H9 (cell line): ENCODE measurements at places on chromosomes 1 and 21.
A peak's percentile ranks its signal among the peaks of the same experiment; 100 is the strongest.

- DNase-seq: peak; percentile 48
These were observed 52.1 kb downstream of the OBSCN start for GRCh38 chr1:228259951-228260350.

DNA sequence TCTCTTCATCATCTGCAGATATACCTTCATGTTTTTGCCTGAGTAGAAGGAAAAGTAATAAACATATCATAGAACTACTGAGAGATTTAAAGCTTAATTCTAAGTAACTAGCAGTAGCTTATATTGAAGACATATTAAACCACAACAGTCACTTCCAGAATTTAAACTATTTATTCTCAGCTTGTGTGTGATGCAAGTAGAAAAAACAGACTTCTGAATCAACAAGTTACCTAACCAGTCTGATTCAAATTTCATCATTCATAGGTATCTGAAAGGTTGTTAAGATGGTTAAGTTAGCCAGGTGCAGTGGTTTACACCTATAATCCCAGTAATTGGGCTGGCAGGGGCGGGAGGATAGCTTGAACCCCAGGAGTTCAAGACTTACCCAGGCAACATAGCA is 41.9 kb downstream of the SPAG17 start:
- DNase-seq: no peak

DNA sequence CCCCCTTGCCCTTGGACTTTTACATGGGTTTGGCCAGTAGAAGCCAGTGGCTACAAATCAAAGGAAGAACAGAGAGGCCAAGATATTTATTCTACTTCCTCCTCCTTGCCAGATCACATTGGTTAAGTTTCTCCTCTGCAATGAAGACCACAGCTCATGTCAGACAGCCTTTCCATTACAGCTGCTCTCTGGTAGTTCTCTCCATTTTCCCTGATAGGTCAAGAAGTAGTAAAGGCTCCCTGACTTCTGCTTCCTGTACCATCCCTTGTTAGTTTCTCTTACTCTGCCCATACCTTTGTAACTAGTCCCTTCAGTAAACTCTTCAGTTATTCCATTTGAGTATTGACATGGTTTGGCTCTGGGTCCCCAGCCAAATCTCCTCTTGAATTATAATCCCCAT is 27.8 kb downstream of the NME7 start:
- no peak for DNase-seq

DNA sequence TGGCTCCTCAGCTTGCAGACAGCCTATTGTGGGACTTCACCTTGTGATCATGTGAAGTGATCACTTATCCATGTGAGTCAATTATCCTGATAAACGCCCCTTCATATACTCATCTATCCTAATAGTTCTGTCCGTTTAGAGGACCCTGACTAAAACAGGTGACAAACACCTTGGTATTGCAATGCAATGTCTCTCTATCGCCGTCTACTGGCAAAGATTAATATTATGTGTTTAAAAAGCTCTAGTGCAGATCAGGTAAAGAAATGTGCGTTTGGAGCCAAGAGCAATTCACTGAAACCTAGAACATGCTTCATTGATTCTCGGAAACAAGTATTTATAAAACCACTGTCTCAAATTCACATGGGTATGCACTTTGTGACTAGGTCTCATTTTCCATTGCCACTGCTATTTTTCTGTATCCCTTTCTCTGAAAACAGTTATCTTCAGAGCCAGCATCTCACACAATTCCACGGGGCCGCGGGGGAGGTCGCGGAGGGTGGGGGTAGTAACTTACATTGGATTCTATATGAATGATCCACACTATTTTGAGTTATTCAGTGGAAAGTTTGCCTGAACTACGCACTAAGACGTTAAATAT is 554.6 kb upstream of the NCAM2 start:
- DNase-seq: no peak

- DNase-seq: peak; percentile 84
These were observed 3.4 kb upstream of the AHDC1 start for GRCh38 chr1:27607239-27607804.

DNA sequence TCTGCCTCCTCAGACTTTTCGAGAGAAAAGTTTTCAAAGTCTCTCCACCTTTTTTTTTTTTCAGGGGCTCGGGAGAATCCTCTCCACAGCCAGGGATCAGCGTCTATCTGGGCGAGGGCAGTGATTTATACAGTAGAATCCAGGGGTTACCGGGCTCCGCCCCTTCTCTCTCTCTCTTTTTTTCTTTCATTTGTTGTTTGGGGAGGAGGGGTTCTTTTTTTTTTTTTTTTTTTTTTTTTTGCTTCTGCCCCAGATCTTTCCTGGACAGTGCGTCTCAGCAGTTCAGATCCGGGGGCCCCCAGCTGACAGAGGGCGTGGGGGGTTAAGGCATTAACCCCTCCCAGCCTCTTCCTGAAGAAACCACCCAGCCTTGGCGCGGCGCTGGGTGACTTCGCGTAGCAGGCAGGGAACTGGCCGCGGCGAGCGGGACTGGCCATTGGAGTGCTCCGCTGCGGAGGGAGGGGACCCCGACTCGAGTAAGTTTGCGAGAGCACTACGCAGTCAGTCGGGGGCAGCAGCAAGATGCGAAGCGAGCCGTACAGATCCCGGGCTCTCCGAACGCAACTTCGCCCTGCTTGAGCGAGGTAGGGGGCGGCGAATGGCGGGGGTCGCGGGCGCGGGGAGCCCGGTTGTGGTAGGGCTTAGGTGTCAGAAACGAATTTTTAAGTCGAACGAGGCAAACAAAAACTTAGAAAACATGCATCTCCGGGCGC is at the start of gene S1PR1:
Gene S1PR1, plus strand, starts transcription at position 504 of the 713 bp plus-strand sequence. CDS start 1,966 bp downstream, outside the sequence.
- DNase-seq: peak; percentile 82

GRCh38 chr1:235515844-235516512 is 11.7 kb upstream of the B3GALNT2 start:
- no peak for DNase-seq

GRCh38 chr1:25786887-25787759 is 12.9 kb upstream of the SELENON start:
- no peak for DNase-seq

DNA sequence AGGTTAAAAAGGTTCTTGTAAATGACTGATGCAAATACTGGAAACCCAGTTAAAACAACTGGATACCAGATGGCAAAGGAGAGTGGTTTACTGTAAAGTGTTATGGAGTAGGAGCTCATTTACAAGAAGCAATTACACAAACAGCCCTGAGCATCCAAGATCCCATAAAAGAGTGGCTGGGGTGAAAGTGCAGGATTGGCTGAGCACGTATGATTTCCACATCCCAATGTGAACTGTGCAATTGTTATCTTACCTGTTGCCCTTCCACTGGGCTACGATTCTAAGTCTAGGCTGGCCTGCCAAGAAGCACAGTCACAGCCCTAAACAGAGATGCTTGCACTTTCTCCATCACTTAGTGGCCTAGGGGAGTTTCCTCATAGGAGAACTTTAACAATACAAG is 277.6 kb upstream of the RUNX1 start:
- DNase-seq: no peak

DNA sequence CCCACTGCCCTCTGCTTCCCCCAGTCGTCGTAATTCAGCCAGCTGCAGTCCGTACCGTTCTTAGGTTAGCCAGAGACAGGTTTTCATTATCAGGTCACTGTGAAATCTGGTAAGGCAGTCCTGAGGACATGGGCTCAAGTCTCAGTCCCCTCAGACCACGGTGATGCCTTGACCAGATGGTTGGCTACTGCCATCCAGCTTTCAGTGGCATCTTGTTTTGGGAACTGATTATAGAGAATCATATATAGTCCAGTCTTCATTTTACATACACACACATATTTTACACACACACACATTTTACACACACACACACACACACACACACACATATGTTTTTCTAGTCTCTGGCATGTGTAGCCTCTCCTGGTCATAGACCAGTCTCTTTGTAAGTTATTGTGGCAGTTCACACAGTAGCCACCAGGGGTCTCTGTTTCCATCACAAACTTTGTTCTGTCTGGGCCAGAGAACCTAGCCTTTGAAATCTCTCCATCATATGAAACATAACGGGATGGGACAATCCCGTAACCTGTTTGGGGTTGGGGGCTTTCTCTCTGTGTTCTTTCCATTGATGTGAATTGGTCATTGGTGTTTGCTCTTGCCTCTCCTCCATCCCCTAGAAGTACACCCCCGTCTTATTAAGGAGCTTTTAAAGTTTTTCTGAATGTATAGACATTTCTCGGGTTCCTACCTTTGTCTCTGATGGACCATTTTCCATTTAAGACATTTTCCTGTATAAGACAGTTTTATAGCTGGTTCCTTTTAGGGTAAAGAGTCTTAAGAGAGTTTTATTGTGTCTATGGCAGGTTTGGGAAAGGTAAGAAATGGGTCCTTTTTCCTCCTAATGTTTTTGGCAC is 8.4 kb upstream of the IKBKE start:
- peak; percentile 61 for DNase-seq

DNA sequence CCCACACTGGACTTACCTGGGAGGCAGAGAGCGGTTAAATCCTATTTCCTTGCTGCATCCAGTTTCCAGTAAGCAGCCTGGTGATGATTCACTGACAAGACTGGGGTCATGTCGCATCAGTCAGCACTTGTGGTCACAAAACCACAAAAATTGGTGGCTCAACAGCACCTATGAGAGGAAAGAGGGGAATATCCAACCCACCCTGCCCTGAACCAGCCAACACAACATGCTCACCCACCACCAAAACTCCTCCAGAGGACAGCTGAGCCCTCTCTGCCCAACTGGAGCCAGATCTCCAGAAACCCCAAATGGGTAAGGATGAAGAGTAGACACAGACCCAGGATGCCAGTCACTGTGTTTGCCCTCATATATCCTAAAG is 64.0 kb downstream of the CD46 start:
- DNase-seq: no peak

- peak; percentile 76 for DNase-seq
These were observed 65.8 kb upstream of the VAMP3 start for GRCh38 chr1:7705048-7705907.

GRCh38 chr1:10696977-10697376 is 99.5 kb downstream of the CASZ1 start:
- no peak for DNase-seq

DNA sequence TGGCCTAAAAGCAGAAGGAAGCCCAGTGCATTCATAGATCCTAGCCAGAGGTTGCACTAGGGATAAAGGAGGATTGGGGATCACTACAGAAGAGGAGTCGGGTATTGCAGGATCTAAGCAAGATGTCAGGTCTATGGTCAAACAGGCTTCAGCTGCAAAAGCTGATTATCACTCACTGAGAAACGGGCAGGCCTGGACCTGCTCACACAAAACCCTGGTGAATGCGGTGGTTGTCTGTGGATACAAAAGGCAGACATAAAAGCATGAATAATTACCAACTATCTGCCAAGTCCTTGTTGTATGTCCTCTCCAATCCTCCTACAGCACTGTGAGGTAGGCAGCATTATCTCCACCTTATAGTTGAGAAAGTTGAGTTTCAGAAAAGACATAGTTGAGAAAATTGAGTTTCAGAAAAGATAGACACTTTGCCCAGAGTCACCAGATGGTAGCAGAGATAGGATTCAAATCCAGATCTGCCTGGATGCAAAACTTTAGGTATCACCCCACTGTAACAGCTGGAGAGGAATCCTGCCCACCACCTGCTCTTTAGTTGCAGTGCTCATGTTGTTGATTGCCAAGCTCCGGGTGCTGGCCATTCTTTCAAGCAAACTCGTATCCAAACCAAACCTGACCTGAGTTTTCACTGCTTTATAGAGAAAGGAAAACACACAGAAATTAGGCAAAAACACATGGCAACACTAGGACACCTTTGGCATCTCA is 49.6 kb upstream of the HOOK1 start:
- no peak for DNase-seq

DNA sequence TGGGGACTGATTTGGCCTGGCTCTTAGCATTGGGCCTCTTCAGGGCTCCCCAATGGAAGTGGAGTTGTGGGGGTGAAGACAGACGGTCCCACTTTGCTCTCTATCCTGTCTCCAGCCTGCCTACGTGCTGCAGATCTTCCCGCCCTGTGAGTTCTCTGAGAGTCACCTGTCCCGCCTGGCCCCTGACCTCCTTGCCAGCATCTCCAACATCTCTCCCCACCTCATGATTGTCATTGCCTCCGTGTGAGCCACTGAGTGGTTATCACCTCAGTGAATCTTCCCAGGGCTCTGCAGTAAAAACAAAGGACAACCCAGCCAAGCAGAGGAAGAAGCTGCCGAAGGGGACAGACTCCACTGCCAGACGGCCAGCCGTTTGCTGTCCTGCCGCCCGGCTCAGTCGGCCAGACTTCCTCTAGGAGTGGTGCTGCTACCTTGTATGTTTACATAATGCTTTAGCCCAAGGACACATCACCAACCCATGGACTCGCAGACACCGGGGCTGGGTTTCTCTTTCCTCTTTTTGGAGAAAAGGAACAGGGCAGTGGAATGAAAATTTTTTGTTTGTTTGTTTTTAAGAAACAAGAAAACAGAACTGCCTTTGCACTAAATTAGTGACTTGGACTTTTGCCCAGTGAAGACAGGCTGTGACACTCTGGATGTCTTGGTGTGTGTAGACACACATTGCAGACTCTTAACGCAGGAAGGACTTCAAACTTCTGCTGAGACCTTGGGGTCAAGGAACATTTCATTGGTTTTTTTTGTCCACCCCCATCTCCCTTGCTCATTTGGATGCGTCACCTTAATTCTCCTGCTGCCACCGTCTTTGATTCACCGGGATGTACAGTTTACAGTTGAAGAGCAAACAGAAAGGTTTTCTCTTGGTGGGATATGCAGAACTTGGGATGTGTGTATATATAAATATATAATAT is 36.5 kb downstream of the ZBTB17 start:
- DNase-seq: no peak

DNA sequence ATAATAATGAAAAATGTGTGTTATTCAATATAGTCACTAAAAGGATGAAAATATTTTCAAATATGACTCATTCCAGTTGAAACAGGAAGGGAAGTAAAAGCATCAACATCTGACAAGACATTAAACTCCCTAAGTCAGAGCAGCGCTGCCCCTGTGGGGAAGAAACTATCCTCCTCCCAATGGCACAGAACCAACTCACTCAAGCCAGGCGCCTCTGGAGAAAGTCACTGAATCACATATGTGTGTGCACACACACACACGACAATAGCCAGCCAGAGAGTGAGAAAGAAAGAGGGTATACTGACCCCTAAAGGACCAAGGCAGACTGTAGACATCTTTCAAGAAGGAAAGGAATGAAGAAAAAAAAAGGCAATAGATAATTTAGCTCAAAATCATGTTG is 126.9 kb downstream of the SETD4 start:
- no peak for DNase-seq

- peak; percentile 49 for DNase-seq
These were observed 19.0 kb upstream of the L1TD1 start for GRCh38 chr1:62175568-62176179.

DNA sequence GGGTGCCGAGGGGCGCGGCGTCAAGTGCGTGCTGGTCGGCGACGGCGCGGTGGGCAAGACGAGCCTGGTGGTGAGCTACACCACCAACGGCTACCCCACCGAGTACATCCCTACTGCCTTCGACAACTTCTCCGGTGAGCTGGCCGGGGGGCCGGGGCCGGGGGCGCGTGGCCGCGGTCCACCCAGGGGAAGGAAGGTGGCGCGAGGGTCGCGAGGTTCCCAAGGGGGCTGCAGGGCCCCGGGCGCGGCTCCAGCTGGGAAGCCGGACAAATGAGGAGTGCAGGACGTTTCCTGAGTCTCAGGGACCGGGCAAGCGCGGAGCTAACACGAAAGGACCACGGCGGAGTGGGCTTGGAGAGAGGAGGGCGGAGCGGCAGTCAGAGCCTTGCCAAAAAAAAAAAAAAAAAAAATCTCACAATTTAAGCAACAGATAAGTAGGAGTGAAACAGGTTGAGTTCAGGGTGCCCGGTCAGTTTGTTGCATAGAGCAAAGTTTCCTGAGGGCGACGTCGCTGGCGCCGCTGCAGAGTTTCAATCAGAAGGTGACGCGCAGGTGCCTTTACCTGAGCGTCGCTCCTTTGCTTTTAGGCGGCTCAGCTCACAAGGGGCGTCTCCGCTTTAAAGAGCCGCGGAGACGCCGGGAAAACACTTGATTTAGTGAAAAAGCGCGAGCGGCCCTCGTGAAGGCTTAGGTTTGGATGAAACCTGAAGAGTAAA is 750 bp downstream of the RHOU start:
- DNase-seq: peak; percentile 57
